ENCODE measurements at places on chromosomes 12 and 14.

- no peak for DNase-seq
Observed at GRCh38 chr14:95659293-95659989, 26.8 kb upstream of the TCL1B start.

DNA sequence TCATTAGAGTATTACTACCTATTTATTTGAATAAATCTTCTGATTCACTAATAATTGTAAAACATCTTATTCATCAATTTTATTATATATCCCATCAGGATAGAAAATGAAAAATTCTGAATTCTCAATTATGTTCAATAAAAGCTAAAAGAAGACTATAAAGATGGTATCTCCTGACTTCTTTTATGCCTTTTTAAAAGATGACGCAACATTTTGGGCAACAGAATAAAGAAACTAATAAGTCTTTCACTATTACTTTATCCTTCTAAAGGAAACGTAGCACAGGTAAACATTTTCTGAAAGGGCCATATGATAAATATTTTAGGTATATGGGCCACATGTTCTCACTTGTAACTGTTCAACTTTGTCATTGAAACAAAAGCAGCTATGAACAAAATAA is 10.1 kb upstream of the ATXN7L3B start:
- DNase-seq: no peak

GRCh38 chr12:76864791-76865400 is 13.9 kb downstream of the CSRP2 start:
- DNase-seq: no peak

- no peak for DNase-seq
Observed at GRCh38 chr14:99095369-99095768, 176.6 kb downstream of the BCL11B start.

DNA sequence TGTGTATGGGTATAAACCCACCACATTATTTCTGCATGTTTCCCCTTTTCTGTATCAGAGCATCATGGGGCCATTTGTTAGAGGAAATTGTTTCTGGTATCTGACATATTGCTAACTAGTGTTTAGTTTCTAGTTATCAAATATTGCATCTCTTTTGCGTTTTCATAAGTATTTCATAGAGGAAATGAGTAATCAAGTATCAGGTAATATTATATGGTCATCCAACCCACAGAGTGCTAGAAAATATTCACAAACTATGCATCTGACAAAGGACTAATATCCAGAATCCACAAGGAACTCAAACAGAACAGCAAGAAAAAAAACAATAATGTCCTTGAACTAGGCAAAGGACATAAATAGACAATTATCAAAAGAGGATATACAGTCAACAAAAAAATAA is 258.9 kb upstream of the LRIG3 start:
- no peak for DNase-seq

GRCh38 chr12:57935331-57935730 is 6.0 kb upstream of the ATP23 start:
- DNase-seq: no peak

DNA sequence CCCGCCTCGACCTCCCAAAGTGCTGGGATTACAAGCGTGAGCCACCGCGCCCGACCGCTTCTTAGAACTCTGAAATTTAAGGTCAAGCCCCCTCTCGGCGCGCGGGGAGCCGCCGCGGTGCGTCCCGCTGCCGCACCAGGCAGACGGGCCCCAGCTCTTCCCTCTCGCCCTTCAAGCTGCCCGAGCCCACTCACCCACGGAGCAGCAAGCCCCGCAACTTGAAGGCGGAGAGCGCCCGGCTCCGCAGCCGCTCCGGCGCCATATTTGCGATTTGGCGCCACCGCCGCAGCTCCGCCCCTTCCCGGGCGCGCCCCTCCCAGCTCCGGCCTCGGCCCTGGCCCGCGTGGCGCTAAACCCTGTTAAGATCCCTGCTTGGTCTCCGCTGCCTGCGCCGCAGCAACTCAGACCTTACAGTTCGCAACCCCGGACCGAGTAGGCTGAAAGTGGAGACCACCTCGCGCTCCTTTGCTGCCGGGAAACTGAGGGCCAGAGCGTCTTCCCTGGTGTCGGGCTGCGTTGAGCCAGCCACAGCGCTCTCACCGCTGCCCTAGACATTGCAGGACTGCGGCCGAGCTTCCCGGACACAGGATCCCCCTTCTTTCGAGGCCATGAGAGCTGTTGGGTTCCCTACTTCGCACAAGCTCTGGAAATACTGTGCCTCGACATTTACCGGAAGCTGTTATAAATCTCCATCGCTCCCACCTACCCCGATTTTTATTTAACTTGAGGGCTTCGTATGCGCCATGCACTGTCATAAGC is at the start of gene POLE2:
Gene POLE2 (minus strand): TSS at position 273 of the 759 bp plus-strand sequence. CDS start 11 bp downstream, at position 262.
- DNase-seq: peak; percentile 49

GRCh38 chr12:102300824-102301461 is 103.3 kb upstream of the PMCH start:
- no peak for DNase-seq

DNA sequence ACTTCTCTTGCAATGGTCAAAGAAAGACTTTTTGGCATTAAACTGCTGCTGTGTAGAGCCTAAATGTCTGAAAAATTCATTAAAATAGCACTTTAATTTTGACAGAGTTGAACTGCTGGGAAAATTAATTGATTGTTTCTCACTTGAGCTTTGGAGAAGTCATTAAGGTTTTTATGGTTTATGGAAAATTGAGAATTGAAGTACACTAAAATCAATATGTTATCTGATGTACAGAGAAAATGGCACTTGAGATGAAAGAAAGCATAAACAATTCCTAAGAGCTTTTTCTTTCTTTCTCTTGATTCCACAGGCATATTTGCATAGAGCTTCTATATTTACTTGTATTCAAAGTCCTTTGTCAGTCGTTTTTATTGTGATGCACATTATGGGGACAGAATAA is 188.5 kb upstream of the CAND1 start:
- DNase-seq: no peak

- no peak for DNase-seq
Observed at GRCh38 chr12:96237035-96237434, 42.9 kb downstream of the ELK3 start.

GRCh38 chr14:37816135-37816534 is 220.7 kb downstream of the TTC6 start:
- DNase-seq: no peak

- no peak for DNase-seq
Observed at GRCh38 chr14:94176808-94177207, 2.7 kb downstream of the PPP4R4 start.

GRCh38 chr12:124906606-124907261 is 7.7 kb downstream of the UBC start:
- peak; percentile 79 for DNase-seq

DNA sequence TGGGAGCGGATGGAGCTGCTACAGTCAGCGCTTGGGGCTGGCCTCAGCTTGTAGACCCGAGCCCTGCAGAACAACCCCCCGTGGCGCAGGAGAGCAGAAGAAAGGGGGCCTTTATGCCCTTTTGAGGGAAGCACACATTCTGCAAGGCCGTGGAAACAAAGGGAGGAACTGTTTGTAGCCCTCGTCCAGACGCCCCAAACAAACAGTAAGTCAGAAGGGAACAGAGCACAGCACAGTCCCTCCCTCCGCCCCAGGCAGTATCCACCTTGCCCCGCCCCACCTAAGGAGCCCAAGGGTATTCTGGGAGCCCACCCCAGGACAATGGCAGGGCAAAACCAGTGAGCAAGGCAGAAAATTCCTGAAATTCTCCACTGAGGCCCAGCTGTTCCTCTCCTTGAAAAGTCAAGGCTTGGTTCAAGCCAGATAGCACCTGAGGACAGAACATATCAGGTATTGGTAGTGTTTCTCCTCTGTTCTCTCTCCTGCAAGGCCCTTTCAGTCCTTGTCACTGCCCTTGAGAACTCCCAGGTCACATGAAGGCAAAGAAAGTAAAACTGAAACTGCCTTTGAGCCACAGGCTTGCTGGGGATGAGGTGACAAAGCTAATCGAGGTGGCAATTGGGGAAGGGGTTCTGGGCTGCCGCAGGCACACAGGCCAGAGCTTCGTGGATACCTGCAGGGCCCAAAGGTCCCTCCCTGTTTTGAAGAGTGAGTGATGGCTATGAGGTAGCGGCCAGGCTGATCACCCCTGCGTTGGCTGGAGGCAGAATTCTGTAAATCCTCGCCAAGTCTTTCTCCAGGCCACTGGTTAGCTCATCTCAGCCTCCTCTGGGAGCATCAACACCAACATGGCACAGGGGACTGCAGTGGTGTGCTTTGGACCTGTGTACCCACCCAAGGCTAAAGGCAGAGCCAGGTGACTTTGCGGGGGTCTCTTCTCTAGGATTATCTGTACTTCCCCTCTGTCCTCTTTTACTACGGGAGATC is 499 bp downstream of the DGLUCY start:
- no peak for DNase-seq

- no peak for DNase-seq
Observed at GRCh38 chr14:32038876-32039275, 38.2 kb upstream of the ARHGAP5 start.

GRCh38 chr14:61479746-61480502 is 158.5 kb downstream of the PRKCH start:
- no peak for DNase-seq

DNA sequence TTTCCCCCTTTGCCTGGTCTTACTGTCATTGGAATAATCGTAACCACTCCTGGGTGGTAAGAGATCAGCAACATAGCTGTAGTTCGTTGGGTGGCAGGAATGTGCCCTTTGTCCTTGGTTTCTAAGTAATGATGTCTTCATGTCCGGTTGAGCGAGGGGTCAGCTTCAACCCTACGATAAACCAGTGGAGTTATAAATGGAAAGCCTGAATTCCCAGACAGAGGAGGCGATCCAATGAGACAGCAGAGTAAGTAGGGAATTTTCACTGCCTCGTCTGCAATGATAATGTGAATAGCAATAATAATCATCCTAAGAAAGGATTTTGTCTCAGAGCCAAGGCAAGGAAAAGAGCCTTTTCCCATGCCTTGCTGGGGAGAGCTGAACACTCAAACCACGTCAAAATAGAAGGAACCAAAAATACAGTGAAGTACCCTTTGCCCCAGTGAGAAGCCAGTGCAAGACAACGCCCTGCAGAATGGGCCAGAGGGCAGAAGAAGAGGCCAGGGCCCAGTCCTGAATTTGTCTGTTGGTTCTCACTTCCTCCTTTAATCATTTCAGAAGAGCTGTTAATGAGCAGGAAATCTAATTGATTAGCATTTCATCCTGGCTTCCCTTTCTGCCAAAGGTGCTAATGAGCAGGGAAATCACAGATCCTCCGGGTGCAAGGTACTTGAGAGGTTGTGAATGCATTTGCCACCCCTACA is 330.7 kb downstream of the CACNA1C start:
- DNase-seq: no peak

DNA sequence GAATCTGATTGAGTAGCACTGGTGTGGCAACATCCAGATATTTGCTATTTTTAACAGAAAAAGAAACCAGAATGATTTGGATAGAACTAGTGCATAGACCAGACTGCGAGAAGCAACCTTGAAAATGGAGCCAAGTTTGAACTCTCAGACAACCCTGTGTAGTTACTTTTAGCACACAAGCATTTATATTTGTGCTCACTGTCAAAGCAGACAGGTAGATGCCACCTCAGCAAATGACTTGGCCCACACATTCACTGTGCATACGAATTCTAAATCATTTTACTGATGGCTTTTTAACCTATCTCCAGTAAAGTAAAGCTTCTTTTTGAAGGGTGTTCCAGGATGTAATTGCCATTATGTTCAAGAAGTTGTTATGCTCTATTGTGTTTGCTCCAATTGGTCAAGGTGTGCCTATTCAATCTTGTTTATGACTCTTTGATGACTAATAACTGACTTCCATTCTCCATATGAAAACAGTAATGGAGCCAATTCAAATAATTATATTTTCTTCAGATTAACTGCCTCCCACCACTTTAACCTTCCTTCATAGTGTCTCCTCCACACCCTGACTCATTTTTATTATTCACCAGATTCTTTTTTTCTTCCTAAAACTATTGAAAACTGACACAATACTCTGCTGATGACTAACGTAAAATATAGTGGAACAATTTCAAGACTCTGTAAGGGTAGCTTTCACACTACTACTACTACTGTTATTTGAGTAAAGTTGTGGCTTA is 138.5 kb downstream of the CCER1 start:
- no peak for DNase-seq

GRCh38 chr14:105605464-105606304 is 79.3 kb downstream of the TMEM121 start:
- DNase-seq: no peak
